ENCODE measurements at places on chromosomes 13 and 19.

DNA sequence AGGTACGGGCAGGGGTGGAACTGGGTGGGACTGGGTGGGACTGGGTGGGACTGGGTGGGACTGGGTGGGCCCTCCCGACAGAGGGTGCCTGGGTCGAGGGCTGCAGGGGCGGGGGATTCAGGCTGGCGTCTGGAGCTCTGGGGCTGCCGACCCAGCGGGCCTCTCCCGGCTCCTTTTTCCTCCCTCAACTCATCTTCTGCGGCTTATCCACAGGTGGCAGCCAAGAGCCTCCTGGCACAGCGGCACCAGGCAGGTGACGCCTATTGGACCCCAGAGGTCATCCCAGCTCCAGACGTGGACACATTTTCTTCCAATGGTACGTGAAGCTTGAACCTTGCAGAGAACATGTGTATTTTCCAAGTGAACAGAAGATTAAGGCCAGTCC lies 533 bp downstream of the ZNF544 start:
- peak; percentile 15 for DNase-seq

GRCh38 chr19:35228177-35228930 lies at the start of gene FAM187B:
FAM187B (minus strand) TSS chr19:35228739; CDS start chr19:35228680, 59 bp downstream.
- peak; percentile 2 for DNase-seq

- no peak for DNase-seq
These were observed 179.9 kb upstream of the TSHZ3 start for GRCh38 chr19:31529121-31529520.

DNA sequence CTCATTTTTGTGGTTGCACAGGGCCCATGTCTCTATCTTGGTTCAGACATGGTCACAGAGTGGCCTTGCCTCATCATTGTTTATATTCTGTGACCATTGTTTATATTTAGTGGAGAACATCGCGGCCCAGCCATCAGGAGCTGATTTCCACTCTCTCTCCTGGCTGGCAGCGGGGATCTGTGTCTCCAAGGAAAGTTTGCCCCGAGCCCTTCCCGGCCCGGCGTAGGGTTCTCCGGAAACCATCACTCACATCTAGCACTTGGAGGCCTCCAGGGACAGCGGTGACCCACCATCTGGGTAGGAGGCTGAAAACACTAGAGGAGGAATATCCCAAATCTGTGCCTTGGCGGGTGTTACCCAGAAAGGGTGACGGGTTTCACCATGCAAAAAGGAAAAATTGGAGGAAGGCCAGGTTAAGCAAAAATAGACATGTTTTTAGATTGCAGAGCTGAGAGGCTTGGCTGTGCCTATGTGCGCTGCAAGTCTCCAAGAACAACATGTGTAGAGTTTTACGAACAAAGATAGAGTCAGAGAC lies 726 bp upstream of the ZNF358 start:
- no peak for DNase-seq

- no peak for DNase-seq
These were observed 22.1 kb downstream of the ARID3A start for GRCh38 chr19:947707-948539.

GRCh38 chr19:40461669-40462221 lies 3.8 kb downstream of the BLVRB start:
- DNase-seq = no peak

- DNase-seq = no peak
These were observed 62.9 kb downstream of the NHLRC3 start for GRCh38 chr13:39100996-39101738.

DNA sequence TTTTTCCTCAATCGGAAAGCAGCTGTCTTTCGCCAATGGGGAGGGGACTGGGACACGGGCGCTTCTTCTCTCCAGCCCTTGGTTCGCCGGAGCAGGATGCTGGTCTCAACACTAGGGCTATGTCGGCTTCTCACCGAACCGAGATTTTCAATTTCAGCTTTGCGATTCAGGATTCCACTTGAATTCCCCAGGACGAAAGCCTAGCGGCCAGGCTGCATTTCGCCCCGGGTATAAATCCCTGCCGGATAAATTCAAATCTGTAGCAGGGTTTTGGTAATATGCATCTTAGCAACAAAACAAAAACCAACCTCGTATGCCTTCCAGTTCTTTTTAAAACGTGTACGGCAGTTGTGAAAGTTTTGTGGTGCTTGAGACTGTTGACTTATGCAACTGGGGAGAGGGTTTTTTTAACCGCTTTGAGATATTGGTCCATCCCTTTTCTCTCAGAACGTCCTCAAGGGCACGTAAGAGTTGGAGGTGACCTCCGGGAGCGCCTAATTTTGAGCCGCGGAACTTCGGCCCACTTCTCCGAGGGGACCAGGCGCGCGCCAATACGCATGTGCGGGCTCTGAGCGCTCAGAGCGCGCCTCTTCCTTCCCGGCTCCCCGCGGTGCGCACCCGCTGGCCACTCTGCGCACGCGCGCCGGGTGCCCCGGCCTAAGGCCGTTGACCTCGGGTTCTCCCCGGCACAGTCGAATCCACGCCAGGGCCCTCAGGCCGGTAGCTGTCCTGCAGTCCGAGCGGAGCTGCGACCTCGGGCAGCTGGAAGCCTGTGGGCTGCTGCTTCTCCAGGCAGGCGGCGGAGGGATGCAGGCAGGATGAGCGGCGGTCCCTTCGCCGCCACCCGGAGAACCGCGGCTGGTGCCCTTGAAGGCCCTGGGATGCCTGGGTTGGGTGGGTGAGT lies 7.6 kb downstream of the POU4F1 start:
- DNase-seq = no peak

GRCh38 chr13:51342706-51343105 lies 3.2 kb downstream of the SERPINE3 start:
- no peak for DNase-seq

GRCh38 chr19:871446-872265 lies 12.2 kb downstream of the CFD start:
- no peak for DNase-seq

- DNase-seq = peak; percentile 39
These were observed 539 bp upstream of the ZNF667 start for GRCh38 chr19:56477429-56478338.

GRCh38 chr19:35868823-35869326 lies 501 bp downstream of the APLP1 start:
- no peak for DNase-seq

- DNase-seq = no peak
These were observed 1064.3 kb downstream of the DIAPH3 start for GRCh38 chr13:59099182-59099974.

- no peak for DNase-seq
These were observed at the start of gene GPR4 for GRCh38 chr19:45601524-45602374. GPR4 (minus strand) TSS chr19:45602212; CDS start chr19:45591866, 10,346 bp downstream.

- peak; percentile 28 for DNase-seq
These were observed 1.2 kb upstream of the GNG8 start for GRCh38 chr19:46637224-46637623.

DNA sequence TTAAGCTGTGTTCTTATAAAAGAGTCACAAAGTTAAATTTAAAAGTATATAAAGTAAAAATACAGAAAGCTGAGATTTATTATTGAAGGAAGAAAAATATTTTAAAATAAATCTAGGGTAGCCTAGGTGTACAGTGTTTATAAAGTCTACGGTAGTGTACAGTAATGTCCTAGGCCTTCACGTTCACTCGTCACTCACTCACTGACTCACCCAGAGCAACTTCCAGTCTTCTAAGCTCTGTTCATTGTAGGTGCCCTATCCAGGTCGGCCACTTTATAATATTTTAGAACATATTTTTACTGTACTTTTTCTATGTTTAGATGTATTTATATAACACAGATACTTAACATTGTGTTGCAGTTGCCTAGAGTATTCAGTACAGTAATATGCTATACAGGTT lies 47.4 kb downstream of the NDFIP2 start:
- no peak for DNase-seq

GRCh38 chr19:13884726-13885591 lies 8.0 kb downstream of the NANOS3 start:
- DNase-seq = no peak

- no peak for DNase-seq
These were observed 324 bp downstream of the RUVBL2 start for GRCh38 chr19:48994035-48994386.

- no peak for DNase-seq
These were observed 3.9 kb downstream of the LACC1 start for GRCh38 chr13:43883631-43884030.

DNA sequence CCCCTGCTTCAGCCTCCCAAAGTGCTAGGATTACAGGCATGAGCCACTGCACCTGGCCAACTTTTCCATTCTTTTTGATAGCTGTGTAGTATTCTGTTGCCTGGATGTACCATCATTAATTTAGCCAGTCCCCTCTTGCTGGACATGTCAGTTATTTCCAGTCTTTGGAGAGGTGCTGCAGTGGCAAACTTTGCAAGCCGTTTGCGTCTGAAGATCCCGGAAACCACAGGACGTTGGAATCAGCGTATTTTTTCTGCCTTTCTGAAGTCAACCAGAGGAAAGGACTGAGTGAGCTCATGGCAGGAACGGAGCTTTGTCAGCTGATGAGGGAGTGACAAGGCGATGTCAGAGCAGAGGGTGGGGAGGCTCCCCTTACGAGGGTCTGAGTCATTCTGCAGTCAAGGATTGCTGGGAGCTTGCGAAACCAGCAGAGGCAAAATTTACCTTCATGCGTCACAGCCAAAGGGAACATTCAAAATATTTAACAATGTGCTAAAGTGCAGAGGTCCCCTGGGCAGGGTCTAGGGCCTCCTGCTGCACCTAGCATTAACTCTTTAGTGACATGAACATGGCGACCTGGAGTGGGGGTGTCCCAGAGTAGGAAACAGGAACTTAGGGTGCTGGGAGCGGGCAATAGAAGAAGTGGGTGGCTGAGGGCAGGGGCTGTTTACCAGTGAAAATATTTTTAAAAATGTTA lies 5.6 kb downstream of the C5AR1 start:
- DNase-seq = peak; percentile 33

DNA sequence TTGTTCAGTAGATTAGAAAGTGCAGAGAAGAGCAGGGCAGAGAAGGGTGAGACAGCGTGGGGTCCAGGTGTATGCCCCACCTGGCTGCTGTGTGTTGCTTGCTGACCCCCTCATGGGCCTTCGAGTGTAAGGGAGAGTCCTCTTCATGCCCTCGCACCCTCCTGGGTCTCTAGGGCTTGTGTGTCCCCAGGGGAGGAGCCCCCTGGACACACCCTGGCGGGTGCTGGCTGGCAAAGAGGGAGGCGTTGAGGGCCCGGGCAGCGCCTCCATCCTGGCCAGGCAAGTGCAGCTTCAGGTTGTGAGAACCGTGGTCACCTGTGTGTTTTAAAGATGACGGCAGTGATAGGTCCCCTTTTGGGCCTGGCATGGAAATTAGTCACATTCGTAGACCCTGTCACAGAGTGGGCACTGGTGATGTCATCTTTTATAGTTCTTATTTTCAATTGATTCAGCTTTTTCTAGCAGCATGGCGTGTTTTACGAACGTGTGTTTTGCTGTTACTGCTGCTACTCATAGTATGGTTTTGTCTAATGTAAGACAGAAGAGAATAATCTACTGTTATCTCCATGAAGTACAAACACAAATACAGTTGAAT lies 18.7 kb downstream of the TFDP1 start:
- DNase-seq = no peak

DNA sequence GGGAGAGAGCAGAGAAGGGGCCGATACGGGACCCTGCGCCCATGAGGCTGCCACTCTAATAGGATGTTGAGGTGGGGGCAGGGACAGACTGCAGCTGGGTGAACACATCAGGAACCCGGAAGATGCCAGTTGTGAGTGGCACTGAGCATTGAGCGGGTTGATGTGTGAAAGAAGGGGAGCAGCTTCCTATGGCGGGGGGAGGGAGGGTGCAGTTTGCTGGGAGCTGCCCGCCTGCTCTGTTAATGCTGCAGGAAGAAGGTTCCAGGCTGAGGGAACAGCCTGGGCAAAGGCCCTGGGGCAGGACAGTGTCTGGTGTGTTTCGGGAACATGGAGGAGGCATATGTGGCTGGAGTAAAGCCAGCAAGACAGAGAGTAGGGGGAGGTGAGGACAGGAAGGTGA lies 29.8 kb downstream of the DNM2 start:
- DNase-seq = no peak

DNA sequence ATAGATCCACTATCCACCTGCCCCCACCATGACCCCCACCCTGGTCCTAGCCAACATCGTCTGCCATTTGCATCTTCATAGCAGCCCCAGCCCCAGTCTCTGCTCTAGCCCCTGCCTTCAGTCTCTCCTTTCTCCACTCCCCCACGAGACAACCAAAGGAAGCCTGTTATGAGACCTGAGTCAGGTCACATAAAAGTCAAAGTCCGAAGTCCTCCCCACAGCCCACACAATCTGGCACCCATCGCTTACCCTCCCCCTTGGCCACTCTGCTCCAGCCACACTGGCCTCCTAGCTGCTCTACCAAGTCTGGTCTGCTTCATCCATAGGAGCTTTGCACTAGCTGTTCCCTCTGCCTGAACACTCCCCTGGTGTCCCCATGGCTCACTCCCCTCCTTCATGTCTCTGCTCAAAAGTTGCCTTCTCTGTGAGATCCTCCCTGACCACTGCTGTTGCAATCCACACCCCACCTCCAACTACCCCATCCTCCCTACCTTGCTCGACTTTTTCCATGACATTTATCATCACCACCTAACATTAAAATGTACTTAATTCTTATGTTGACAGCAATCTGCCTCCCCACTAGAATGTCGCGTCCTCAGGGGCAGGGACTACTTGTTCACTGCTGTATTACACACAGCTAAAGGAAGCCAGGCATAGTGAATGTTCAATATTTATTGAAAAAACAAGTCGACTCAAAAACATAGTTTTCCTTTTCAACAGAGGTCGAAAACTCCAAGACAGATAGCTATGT lies 1.2 kb upstream of the PLEKHG2 start:
- no peak for DNase-seq

GRCh38 chr19:38061294-38061693 lies 154.3 kb downstream of the SIPA1L3 start:
- DNase-seq = no peak

GRCh38 chr13:37479916-37480315 lies 118.7 kb downstream of the POSTN start:
- no peak for DNase-seq

DNA sequence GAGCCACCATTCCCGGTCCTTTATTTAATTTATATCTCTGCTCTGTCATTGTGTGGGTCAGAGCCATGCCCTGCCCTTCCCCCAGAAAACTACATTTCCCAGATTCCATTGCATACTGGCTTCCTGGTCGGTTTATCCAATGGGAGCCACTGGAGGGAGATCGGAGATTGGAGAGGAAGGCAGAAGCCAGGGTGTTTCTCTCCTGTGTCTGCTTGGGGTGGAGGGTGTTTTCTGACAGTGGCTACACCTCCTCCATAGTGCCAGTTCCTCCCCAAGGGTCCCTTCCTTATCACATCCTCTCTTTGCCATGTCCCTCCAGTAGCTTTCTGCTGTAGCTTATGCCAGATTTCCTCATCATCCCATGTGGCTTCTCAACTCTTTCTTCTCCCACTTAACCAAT lies 19.0 kb downstream of the OLFM2 start:
- no peak for DNase-seq

GRCh38 chr13:112690283-112690929 lies 568 bp downstream of the ATP11A start:
- peak; percentile 17 for DNase-seq

All from stimulated activated CD4-positive, alpha-beta T cell treated with anti-CD3 and anti-CD28 coated beads, Interleukin-4, amount 100 ng/mL, for 24 hours (primary cell).